ENCODE measurements at places on chromosomes 6 and 20.

DNA sequence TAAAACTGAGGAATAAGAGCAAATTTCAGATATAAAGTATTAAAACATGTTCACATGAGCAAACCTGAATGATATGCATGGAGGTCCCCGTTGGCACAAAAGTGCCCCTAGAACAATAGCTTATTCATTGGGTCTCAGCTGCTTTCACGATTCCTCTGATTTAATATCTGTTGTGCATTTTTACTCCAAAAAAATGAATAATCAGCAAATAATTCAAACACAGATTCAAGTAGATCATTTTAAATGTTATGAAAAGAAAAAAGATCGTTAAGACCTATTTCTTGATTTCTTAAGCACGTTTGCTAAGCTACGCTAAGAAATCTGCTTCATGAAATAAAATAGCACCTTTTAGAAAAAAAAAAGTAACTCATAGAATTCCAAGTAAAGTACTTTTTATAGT, 21.7 kb downstream of the HUS1B start:
- DNase-seq = no peak

GRCh38 chr20:60055740-60056139, 97.5 kb downstream of the CDH26 start:
- no peak for DNase-seq

DNA sequence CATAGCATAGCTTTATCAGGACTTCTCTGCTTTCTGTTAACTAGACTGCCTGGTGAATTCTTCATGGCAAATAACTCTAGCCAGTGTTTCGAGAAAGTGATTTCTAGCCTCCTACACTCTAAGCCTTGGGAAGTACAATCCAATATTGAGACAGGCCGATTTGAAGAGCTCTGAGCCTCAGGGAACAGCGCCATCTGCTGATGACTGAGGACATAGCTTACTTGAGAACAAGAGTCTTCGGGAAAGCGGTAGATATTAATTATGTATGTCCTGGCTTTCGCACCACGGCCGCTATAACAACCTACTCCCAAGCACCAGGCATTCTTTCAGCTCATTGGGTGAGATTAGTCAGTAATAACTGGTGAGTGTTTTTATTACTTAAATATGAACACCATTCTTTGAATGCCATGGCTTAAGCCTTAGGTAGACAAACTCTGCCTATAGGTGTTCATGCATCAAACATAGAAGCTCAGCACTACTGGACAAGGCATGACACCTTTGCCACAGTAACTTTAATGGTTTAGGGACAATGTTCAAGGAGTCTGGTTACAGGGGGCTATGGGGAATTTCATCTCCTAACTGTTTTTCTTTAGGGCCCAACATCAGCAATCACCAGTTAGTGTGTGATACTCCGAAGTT, 518.6 kb downstream of the BMP2 start:
- DNase-seq = no peak

DNA sequence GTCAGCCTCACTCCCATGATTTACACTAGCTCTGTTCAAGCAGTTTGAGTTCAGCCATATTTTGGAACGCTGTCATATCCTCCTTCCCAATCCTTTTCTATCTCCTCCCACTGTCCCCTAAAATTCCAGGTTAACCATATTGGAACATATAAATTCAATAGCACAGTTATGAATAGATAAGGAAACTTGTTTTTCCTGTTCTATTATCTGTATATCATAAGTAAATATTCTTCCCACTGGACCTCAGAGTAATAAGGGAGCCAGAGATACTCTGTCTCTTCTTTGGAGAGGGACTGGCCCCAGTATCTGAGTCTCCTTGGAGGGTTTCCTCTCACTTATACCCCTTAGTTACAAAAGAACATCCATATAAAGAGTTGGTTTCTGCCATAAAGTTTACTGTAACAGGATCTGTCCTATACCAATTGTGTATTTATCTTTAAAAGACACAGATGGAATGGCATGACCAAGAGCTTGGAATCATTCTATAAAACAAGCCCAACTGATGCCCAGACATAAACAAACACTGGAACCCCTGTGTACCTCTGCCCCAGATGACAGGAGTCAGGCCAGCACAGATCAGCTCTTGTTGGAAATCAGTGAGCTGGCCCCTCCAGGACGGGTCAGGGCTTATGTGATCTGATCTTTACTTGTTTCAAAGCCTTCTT, 67.1 kb downstream of the EPB41L2 start:
- no peak for DNase-seq

DNA sequence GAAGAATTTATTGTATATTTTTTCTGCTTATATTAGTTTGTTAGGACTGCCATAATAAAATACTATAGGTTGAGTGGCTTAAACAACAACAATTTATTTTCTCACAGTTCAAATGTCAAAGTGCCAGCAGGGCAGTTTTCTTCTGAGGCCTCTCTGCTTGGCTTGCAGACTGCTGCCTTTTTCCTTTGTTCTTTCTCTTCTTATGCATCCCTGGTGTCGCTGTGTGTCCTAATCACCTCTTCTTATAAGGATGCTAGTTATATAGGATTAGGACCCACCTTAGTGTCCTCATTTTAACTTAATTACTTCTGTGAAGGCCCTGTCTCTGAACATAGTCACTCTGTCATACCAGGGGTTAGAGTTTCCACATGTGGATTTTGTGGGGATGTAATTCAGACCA, 354.4 kb downstream of the NKAIN2 start:
- DNase-seq = no peak

DNA sequence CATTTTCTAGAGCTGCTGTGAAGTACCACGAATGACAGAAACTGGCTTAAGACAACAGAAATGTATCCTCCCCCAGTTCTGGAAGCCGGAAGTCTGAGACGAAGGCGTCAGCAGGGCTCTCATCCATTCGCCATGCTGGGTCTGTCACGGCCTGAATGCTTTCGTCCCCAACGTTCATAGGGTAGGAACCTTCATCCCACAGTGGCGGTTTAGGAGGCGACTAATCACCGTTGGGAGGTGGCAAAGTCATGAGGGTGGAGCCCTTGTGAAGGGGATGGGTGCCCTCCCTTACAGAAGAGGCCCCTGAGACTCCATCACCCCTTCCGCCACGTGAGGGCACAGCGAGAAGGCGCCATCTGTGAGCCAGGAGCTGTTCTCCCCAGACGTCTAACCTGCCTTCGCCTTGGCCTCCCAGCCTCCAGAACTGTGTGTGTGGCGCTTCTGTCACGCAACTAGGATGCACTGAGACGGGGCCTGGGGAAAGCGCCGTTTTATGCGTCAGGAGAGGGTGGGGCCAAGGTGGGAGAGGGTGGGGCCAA, 250.3 kb downstream of the TTLL2 start:
- DNase-seq = no peak

DNA sequence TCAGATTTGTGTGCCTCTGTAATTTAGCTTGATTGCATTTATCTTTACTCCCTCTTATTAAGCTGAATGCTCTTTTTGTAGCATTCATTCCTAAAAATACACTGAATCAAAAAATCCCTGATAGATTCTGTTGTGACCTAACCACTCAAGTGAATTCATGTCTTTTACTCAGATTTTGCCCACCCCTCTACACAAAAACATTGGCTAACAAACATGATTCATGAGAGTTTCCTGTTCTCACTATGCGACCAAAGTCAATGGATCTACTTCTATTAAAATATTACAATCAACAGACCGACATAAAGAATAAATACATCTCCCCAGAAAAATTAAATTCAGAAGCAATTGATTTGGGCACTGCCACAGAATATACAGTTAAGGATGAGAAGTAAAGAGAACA, 99.5 kb upstream of the THEMIS start:
- no peak for DNase-seq

DNA sequence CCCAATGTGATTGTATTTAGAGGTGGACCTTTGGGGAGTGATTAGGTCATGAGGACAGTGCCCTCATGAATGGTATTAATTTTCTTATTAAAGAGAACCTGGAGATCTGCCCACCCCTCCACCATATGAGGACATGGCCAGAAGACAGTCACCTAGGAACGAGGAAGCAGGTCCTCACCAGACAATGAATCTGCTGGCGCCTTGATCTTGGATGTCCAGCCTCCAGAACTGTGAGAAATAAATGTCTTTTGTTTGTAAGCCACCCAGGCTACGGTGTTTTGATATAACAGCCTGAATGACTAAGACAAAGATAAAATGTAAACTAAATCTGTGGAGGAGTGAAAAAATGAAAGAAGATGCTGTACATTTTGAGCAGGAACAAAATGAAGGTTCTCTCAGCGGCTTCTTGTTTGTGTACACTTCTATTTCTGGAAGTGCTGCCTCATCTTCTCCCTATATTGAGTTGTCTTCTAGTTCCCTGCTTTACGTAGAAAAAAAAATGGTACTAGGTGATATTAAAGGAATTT, 1.5 kb upstream of the IPCEF1 start:
- no peak for DNase-seq

Measured in mesenteric fat pad (tissue), 1 donor.